ENCODE measurements at places on chromosomes 5 and 9.

DNA sequence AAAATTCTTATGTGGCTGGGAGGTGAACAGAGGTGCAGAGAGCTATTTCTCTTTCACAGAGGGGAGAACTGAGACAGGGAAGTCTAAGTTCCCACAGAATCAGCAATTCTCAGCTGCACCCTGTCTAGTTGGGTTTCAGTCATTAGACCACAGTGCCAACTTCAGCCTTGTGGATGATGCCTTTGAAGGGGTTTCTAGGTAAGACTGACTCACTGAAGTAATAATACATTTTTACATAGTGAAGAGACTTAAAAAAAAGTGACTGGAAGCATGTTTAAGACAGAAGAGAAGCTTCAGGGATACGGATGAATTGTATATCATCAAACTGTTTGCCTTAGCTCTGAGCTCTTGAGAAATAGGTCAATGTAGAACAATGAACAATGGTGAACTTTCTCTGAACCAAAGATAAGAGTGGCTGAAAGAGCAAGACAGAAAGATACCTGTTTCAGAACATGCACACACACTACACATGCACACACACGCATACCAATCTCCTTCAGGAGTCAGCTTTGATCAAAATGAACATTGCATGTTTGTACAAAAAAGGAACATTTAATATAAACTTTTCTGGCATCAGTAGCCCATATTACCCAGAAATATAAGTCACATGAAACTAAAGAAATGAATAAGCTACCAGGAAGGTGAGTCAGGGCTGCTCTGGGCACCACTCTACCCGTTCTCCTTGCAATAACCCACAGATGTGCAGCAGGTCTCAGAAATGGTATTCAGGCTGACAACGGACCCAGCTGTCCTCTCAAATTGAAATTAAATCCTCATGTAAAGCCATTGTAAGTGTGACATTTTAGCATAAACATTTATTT, 12.6 kb upstream of the FYB1 start:
- DNase-seq = no peak

- DNase-seq = no peak
Observed at GRCh38 chr5:44659334-44659733, 149.4 kb upstream of the MRPS30 start.

DNA sequence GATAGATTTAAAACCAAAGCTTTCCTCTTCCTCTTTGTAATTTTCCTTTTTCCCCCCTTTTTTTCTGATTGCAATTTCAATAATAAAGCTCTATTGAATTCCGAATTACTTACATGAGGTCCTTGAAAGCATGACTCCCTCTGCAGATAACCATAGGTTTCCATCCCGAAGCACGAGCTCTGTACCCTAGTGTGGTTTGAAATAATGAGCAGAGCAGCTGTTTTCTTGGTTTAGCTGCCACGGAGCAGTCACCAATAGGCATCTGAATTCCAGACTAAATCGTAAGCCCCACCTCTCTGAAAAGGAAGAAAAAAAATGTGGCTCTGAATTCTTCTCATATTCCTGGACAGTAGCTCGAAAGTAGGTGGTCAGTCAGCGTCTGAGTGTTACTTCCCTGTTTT, 18.5 kb upstream of the GNE start:
- no peak for DNase-seq

DNA sequence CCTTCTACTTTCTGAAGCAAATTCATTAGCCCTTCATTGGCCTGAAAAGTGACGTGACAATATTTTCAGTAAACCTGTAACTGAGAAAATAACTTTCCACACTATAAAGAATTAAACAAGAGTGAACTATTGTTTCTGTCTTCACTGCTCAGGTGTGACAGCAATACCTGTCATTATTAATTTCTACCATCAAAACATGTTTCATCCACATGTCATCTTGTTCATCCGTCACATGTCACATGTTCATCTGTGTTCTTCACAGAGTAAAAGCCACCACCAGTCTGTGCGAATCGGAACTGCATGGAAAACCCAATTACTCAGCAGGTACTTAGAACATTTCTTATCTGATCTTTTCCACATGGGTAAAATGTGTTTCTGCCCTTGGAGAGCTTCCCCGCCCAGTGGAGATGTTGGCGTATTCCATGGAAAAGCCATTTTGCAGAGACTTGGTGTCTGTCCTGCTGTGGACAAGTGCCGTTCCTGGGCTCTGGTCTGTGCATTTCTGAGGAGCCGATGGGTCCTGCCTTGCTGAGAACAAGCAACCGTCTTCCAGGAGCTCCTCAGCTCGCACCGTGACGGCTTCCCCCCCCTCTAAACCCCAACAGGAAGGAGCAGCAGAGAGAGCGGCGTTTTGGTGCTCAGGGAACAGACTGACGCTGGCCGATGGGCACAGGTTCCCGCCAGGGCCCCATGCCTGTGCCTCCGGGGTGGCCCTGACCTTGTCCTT, 10.6 kb upstream of the EXOC3 start:
- DNase-seq = no peak

- DNase-seq = no peak
Observed at GRCh38 chr5:128775558-128775957, 189.7 kb upstream of the SLC27A6 start.

DNA sequence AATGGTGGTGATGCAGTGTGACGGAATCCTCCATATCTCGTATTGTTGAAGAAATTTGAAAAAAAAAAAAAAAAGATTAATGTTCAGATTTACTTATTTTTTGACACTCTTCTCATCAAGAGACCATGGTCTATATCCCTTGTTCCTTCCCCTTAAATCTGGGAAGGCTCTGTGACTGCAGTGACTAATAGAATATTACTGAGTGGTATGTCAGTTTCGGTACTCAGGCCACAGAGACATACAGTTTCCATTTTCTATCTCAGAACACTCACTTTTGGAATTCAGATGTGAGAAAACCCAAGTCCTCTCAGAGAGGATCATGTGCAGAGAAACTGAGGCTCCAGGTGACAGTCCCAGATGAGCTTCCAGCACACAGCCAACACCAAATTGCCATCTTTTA, 1193.5 kb downstream of the DTWD2 start:
- DNase-seq = no peak

DNA sequence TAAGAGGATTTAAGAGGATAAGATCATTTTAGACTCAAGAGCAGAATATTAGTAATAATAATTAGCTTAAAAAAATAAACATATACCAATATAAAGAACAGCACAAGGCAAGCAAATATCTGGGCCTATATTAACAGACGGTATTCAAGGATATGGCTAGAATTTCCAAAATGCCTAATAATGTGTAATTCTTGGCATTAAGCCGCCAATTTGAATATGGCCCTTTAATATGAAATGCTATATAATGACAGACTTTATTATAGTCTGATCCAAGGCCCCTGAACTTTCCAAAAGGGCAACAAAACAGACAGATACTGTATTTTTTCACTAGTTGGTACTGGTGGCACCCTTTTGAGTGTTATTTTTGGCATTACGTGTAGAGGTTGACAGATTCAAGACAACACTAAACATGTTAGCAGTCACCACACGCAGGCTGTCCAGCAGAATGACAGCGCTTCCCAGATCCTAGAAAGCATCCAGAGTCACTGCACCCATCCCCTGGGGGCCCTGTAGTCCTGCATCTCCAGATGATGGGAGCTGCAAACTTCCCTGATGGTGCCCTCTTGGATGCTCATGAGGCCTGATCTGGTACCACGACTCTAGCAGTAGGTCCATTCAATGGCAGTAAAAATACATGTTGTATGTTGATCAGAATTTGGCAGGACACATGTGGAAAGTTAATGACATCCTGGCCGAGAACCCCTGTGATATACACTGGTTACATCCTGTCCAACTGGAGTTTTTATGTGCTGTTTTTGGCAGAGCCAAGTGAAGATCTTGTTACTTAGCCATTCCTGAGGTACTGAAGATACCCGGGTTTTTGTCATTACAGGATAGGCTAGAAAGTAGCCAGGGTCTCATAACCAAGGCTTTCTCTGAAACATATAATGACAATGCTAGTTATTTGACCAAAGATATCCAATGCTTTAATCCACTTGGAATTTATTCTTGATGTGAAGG, 1.7 kb upstream of the ABL1 start:
- DNase-seq = no peak

DNA sequence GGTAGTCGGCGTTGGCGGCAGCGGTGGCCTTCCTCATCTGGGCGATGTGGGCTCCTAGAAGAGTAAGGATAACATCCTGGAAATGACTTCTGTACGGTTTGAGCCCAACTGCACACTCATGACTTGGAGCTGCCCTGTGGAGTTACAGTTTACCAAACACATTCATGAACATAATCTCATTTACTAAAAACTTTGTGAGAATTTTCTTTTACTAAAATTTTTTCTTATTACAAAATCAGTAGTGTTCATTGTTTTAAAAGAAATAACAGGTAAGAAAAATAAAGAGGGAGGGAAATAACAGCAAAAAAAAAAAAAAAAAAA, 5.3 kb downstream of the FOXE1 start:
- DNase-seq = no peak

DNA sequence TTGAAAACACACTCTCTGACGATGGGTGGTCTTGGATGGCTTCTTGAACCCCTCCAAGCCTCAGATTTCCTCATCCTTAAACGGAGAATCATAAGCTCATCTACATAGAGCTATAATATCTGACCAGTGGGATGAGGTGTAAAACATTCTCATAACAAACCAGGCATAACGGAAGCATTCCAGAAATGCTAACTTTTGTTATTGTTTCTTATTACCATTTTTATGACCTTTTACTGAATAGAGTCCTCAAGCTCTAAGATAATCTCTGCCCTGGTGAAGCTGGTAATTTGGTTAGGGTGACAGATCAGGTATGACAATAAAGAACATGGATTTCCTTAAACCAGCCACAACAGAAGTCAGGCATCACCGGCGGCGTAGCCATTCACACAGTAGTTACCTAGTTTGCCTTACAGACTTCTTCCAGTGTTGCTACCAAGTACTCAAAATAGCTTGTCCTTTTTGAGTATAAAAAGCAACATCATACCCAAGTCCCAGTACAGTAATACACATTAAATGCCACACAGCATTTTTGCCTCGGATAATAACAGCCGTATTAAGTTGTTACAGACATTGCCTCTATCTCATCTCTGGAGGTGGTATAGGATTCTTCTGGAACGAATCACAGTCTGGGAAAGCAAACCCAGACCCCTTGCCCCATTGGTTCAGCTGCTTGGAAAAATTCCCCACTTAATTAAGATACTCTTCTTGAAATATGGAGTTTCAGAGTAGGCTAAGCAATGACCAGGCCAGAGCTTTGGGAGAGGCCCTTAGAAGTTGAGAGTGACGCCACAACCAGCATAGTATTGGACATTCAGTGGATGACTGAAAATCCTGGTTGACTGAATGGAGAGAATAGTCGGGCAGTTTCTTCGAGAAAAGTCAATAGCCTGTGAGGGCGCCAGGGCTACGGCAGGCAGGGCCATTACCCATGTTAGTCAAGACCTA, 252.5 kb downstream of the SLIT3 start:
- DNase-seq = no peak

DNA sequence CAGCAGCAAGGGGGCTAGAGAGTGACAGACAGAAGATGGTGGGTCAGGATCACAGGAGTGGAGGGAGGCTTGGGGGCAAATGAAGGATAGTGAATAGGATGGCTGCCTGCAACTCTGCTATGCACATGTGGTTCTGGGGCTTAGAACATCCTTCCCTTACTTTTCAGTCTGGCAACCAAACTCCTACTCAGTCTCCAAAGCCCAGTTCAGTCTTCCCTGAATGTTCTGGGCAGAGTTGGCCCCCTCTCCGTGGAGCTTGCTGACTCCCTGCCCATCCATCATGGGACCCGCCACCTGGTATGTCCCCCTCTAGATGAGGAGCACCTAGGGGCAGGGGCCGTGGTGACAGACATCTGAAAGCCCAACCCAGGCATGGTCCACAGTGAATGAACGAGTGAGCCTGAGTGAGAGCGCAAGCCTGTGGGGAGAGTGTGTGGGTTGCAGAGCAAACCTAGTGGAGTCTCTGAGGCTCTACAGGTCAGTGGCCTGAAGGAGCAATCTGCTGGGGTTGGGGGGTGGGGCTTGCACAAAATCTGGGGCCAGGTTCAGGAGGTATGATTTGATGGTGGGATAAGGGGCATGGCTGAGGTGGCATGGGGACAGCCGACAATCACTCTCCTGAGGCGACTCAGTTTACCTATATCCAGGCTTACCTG, 180.6 kb downstream of the FGF18 start:
- DNase-seq = no peak

GRCh38 chr5:172322028-172322965, 38.7 kb upstream of the UBTD2 start:
- no peak for DNase-seq

- no peak for DNase-seq
Observed at GRCh38 chr5:148859703-148860102, 33.3 kb downstream of the ADRB2 start.

DNA sequence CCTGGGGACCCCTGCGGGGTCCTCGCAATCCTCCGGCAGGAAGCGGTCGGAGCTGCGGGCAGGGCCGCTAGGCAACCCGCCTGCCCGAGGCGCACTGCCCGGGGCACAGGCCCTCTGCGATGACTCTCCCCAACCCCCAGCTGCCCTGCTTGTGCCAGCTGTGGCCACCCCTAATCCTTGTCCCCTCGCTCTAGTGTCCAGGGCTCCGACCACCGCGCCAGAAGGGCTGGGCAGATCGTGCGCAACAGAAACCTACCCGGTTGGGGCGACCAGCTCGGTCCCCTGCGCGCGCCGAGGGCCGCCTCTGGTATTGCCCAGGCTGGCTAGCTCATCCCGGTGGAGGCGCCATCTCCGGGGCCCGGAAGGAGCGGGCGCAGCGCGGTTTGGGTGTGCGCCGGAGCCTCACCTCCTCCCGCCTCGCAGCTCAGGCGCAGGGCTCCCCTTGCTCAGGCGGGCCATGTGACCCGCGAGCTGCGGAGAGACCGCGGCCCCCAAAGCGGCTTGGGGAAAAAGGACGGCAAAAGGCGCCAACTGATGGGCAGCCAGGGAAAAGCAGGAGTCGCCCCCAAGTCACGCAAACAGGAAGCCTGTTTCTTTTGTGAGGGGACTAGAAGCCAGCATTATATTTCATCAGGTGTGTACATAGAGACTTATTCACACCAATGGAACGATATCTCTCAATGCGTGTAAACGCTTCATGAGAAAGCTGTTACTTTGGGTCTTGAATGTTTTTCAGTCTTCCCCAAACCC, 46.8 kb upstream of the RNF20 start:
- peak; percentile 69 for DNase-seq

- no peak for DNase-seq
Observed at GRCh38 chr9:110939047-110939446, 99.2 kb downstream of the LPAR1 start.

- DNase-seq = no peak
Observed at GRCh38 chr9:13264788-13265187, 14.7 kb downstream of the MPDZ start.

- DNase-seq = no peak
Observed at GRCh38 chr9:19431361-19432171, 22.8 kb downstream of the ACER2 start.

GRCh38 chr5:57738301-57738700, 255.7 kb upstream of the ACTBL2 start:
- DNase-seq = peak; percentile 8
